ENCODE measurements at places on chromosomes 4 and X.

- DNase-seq = no peak
These were observed 87.3 kb downstream of the LCORL start for GRCh38 chr4:17934286-17934685.

- DNase-seq = no peak
These were observed 205.7 kb upstream of the BCOR start for GRCh38 chrX:40303256-40304077.

- no peak for DNase-seq
These were observed 181.2 kb upstream of the ETNPPL start for GRCh38 chr4:108943976-108944591.

DNA sequence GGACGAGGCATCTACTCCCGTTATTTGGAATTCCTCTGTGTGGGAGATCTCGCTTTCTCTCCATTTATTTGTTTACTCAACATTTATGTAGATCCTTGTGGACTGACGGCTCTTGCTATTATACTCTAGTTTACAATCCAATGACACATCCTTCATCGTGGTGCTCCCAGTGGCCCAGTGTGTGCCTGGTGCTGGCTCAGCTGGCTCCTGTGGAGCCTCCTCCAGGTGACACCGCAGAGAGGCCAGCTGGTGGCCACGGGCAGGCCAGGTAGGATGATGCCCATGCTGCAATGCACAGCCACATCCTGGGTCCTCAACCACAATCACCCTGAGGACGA is 84.0 kb upstream of the AFAP1 start:
- no peak for DNase-seq

DNA sequence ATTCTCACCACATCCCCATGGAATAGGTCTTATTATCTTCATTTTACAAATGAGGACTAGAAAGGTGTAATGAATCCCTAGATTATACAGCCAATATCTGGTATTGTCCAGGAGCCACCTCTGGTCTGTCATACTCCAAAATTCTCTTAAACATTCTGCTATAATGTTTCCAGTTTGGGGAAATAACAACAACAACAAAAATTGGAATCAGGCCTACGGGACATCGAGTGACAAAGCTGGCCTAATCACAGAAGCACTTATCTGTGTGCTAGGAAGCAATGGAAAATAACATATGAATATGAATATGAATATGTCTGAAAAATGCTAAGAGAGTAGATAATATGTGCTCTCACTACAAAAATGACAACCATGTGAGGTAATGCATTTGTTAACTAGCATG is 264.1 kb downstream of the GASK1B start:
- no peak for DNase-seq

Measured in GM18507 (cell line).